ENCODE measurements at places on chromosomes 4 and X.

DNA sequence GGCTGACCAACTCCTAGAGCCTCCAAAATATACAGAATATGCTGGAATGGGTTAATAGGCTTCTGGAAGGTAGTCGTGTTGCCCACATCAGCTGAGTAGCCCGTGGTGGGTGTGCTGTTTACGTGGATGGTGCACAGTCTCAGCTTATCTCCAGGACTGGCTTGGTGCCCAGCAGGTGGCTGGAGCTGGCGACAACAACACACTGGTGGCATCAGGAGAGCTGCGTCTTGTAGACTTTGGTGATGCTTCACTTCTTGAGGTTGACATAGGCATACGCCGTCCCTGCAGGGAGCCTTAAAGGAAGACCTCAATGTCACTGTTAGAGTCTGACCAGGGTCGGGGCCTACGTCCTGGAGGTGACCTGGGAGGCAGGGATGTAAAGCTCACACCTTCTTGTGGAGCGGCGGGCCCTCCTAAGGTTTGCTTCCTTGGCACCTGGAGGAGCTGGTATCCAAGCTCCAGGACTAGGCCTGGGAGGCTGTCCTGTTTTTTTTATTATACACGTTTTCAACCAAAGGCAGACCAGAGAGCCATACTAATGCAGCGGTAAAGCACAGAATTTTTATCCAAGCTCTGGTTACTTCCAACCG is 26.5 kb upstream of the RBMX start:
- DNase-seq = no peak

DNA sequence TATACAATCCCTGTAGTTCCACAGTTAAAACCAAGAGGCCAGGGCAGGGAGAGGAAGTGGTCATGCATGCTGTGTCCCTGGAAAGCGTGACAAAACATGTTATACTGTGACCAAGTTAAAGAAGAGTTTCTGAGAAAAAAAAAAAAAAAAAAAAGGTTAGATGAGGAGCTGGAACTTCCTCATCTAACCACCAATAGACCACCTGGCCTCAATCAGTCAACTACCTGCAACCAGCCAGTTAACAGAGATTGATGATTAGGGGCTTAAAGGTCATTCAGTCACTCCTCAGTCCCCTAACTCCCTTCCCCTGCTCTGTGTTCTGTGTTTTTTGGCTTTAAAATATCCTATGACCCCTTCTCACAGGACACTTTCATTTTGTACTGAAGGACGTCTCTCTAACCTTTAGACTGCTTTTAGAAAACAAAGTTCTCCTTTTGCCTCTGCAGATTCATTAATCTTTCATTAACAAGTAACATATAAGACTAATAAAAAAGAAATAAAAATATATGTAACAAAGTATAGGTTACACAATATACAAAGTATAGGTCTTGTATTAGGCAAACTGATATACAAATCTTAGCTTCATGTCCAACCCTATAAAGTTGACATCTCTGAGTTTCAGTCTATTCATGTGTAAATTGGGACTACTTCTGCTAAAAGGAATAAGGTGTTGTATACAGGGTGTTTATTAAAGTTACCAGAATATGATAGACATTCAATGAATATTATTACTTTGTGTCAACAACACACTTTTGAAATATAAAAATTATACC is 179.1 kb upstream of the NDST4 start:
- no peak for DNase-seq

DNA sequence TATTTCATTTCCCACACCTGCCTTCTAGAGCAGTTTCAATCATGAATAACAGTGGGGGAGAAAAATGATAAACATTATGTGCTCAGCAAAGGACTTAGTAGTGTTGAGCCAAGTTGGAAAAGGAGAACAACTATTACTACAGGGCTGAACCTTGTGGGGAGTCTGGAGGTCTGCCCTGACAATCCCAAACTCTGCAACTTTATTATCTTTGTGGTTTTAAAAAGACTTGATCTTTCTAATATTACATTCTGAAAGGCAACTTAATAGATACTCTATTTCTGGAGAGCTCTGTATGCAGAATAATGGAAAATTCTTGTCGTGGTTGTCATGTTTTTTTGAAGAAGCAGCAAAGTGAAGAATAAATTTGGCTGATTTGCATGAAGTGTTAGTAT is 116.1 kb downstream of the SPCS3 start:
- DNase-seq = no peak

DNA sequence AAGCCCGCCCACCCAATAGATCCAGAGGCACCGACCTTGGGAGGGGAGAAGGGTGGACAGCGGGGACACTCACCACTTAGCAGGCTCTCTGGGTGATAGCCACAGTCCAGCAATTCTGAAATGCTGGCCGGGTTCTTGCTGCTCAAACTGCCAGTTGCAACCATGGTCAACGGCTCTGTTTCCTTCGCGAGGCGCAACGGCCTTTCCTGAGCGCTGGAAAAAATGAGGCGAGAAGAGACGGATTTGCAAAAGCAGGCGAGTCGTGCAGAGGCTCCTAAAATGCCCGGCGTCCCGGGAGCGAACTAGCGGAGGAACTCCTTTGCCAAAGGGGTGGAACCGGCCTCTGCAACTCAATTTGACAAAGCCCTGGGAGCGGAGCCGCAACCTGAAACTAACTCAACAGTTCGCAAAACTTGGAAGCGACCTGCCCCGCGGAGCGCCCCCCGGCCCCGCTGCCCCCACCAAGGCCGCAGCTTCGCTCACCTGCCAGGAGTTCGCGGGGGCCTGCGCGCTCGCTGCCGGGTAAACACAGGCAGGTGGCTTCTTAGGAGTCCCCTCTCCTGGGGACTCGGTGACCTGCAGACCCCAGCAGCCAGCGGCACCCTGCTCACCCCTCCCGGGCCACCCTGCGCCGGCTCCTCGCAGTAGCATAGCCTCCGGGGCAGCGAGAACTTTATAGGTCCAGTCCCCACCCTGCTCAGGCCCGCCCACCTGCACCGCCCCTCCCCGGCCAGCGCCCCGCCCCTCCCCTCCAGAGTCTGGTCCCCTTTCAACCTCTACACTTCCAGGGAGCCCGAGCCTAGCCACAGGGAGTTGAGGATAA is at the start of gene DDIT4L:
TSS of gene DDIT4L (minus strand) at position 649 of the 823 bp plus-strand sequence. CDS start at position 164, 485 bp downstream.
- no peak for DNase-seq

DNA sequence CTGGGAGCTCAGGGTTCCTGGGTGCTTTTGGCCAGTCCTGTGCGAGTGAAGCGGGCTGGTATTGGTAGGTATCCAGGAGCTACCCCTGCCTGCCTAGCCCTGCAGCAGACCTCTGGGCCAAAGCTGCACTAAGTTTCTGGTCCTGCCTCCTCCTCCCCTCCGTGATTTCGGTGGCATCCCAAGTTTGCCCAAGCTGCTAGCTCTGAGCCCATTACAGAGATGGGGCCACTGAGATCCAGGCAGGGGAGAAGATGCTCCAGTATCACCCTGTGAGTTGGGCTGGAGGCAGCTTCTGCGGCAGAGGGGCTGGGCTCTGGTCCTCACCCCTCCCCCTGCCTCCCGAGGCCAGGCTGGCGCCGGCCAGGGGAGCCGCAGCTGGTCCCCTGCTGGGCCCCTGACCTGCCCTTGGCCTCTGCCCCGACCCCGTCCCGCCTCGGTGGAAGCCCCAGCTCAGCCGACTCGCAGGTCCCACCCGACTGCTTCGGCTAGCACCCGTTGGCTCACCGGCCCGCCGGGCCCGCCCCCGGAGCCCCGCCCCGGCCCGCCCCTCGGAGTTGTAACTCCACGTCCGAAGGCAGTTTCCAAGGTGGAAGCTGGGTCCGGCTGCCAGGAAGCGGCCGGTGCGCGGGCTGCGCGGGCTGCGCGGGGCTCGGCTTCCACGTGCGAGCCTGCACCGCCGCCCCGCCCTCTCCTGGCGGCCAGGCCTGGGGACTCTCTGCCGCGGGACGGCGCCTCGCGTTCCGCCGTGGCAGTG is at the start of gene DUSP9:
TSS of gene DUSP9 (plus strand) at position 584 of the 754 bp plus-strand sequence. CDS start 751 bp downstream, outside the sequence.
- DNase-seq = no peak

GRCh38 chrX:129077424-129078170 is 445.7 kb downstream of the SMARCA1 start:
- no peak for DNase-seq
